Activated naive CD4-positive, alpha-beta T cell treated with anti-CD3 and anti-CD28 coated beads for 36 hours (primary cell): ENCODE measurements at places on chromosomes 2 and 18. TPM values are rescaled to one million over a fixed set of nuclear protein-coding genes. Genes with fewer than 3 reads are reported as not detected.

Gene SLC5A7
- total RNA-seq: not detected

Gene ANKRD23
- 3.3 TPM for total RNA-seq

Gene LYPD6
- not detected for total RNA-seq

Gene NR4A2
- total RNA-seq: 29.7 TPM

Gene CNRIP1
- total RNA-seq: not detected

Gene MC4R
- not detected for total RNA-seq

Gene ZNF24
- total RNA-seq: 46.8 TPM

Gene MTLN
- 110 TPM for total RNA-seq

Gene SCTR
- total RNA-seq: not detected

GRCh38 chr2:43125090-43125998, 101.1 kb downstream of the ZFP36L2 start:
- no peak for DNase-seq

DNA sequence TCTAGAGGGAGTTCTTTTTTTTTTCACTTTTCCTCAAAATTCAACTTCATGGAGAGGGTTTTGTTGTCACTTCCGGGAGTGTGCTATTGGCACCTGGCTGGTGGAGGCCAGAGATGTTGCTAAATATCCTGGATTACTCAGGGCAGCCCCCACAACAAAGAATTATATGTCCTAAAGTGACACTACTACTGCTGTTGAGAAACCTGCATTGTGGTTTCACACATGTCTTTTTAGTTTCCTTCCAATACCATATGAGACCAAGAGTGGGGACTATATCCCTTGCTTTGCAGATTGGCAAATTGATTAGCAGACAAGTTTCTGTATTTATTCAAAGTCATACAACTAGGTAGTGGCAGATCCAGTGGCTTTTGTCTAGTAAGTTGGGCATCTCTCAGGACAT, 826.8 kb downstream of the TRIB2 start:
- DNase-seq: no peak

DNA sequence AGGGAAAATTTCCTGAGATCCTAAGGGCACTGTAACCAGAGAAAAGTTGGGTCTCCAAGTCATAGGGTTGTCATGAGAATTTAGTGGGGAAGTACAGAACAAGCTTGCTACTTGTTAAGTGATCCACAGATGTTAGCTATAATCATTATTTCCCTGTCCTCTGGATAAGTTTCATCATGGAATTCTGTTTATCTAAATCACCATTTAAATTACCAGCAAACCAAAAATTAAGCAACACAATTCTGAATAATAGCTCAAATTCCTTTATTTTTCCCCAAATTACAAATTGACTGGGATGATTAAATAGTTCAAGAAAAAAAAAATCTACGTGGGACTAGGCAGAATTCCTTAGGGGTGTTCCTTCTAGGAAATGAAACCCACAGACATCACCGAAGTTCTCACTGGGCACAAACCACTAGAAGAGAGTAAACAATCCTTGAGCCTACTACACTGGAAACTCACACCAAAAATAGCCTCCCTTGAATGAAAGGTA, 159.5 kb downstream of the COL6A3 start:
- DNase-seq: no peak

DNA sequence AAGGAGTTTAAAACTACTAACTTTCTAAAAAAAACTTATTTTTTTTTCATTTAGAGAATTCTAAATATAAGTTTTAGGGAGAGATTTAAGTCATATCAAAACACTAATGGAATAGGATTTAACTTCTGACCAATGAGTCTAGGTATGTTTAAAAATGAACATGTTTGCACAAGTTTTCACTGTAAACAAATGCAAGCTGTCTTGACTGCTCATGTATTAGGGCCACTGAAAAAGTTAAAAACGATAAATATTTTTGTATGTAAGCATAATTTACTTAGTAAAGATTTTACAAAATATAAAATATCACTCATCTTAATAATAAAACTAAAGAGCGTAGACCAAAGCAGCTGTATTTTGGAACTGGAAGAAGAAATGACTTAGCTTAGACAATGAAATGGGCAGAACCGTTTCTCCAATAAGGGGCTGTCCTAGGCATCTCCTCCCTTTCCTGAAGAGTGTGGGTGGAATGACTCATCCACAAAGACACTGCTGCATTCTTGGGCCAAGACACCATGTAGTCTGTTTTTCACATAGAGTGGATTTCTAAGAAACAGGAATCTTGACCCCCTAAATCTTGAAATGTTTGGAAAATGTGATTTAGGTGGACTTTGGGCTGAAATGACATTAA, 118.8 kb downstream of the MEP1B start:
- peak; percentile 7 for DNase-seq

- DNase-seq: no peak
Measured at GRCh38 chr18:80210312-80211083, 36.8 kb downstream of the PARD6G start.

GRCh38 chr2:120342446-120342845, 3.5 kb upstream of the INHBB start:
- no peak for DNase-seq

DNA sequence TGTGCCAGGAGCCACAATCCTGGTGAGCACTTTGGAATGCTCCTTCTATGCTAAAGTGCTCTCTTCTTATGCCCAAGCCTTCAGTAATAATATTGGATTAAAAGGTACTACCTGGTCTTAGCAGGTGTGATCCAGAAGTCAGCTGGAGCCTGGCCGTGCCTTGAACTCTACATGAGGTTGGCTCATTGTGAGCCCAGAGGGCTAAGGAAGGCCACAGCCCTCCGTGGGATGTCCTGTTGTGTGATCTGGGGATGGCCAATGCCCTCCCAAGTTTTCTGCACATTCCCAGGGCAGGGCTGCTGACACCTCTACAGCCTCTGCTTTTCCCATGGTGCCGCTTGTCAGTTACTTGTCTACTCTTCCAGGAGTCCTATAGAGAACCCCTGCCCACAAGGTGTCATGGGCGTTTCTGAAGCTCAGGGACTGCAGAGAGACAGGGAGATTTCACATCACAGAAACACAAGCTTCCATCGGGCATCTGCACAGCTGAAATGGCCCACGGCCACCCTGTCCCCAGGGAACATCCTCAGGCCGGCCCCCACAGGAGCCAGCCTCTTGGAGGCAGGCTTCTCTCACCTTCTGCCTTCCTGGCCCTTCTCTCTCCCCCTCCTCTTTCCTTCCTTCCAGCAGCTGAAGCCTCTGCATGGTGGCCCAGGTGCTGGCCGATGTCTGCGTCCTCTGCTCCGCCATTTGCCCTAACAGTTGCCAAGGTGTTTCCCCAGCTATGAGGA, 27.3 kb upstream of the GPR55 start:
- DNase-seq: no peak

- DNase-seq: no peak
Measured at GRCh38 chr2:216559625-216560156, 61.0 kb downstream of the RPL37A start.

DNA sequence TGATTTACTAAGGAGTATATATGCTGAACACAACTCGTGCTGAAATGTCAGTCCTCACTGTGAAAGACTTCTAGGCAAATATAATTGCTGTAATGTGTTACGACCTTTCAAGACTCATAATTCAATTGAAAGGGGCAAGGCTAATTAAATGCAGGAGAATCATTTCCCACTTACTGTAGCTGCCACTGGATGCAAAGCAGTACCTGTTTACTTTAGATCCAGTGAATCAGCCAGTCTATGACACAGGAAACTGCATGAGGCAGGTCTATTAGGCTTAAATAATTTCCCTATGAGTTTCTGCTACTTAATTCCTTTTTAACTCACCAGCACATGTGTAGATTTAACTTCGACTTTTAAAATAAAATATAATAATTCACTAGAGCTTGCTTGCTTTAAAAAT, 125.6 kb downstream of the CTNNA2 start:
- DNase-seq: no peak

DNA sequence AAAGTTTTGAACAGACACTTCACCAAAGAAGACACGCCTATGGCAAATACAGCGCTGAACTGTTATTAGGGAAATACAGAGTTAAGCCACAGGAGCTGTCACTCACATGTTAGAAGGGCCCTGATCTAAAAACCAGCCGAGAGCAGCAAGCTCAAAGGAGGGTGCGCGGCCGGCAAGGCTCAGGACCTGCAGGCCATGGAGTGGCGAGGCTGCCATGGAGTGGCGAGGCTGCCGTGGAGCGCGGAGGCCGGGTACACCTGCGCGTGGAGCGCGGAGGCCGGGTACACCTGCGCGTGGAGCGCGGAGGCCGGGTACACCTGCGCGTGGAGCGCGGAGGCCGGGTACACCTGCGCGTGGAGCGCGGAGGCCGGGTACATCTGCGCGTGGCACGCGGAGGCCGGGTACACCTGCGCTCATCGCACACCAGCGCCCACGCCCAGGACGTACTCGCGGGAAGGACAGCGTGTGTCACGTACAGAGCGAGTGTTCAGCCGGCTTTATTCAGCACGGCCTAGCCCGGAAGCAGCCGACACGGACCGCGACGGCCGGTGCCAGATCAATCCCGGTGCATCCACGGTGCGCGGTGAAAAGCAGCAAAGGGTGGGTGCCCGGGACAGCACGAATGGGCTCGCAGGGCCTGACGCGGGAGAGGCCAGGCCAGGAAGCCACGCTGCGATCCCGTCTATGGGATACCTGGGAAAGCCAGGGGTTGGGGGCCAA, 68.8 kb downstream of the SLC66A2 start:
- no peak for DNase-seq

GRCh38 chr18:711310-711656, 1.1 kb downstream of the ENOSF1 start:
- no peak for DNase-seq

DNA sequence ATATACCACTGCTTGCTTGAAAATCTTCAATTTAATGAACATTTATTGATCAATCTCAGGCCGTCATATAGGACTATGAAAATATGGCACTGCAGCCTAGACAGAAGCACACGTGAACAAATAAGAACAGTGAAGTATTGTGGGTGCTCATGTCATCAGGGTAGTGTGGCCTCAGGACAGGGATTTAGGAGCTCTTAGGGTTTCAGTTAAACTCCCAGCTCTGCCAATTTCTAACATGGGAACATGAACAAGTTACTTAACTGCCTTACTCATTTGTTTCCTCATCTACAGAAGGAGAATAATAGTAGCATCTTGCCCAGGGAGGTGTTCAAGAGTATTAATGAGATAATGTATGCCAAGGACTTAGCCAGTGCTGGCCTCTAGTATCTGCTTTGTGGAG, 146.0 kb upstream of the MAP3K20 start:
- no peak for DNase-seq

GRCh38 chr2:44358503-44358902, 2.8 kb downstream of the PREPL start:
- DNase-seq: peak; percentile 38

GRCh38 chr2:222523783-222524544, 99.6 kb downstream of the SGPP2 start:
- DNase-seq: no peak

DNA sequence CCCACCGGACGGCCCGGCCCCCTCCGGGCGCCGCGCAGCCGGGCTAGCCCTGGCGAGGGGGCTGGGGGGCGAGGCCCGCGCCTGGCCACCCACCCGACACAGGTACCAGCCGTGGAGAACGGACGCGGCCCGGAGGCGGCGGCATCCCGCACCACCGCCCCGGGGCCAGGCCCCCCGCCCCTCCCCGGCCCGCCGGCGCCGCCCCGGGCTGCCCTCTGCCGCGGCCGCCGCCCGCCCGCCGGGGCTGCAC, 405 bp downstream of the SOS1 start:
- DNase-seq: no peak

- DNase-seq: no peak
Measured at GRCh38 chr2:120720231-120720630, 15.4 kb upstream of the GLI2 start.

DNA sequence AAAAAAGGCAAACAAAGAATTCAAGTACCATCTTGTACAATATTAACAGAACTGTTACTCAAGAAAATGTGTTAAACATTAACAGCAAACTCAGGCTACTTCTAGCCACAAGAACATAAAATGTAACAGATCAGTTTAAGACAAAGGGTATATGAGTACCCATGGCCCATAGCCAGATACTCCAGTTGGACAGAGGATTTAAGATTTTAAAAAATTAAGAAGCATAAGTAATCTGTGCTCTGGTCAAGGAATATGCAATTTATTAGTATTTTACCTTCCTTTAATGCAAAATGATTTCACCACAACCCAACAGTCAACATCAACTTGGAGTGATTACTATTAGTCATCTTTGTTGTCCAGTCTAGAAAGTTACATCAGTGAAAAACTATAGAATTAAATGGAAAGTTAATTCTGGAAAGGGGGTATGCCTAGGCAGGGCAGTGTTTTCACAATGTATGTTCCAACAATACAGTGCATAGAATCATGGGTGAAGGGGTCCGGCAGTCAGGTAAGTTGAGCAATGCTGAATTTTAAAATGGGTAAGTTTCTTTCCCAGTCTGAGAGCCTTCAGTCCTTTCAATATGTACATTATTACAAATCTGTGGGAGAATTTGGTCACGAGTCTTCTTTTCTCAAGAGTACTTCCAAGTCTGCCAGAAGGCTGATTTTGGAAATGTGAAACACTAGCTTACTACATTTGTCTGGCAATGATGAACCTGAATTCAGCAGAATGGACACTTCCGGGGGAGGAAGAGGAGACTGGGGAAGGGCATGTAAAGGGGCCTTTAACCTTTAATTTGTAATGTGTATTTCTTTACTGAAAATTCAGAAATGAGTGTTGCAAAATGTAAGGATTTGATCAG, 34.5 kb downstream of the SFT2D3 start:
- no peak for DNase-seq

- no peak for DNase-seq
Measured at GRCh38 chr2:127411653-127412369, 6.4 kb upstream of the PROC start.

GRCh38 chr2:197851451-197851850, 47.1 kb downstream of the PLCL1 start:
- peak; percentile 52 for DNase-seq

GRCh38 chr2:25339791-25340180, 1.9 kb downstream of the DNMT3A start:
- no peak for DNase-seq

DNA sequence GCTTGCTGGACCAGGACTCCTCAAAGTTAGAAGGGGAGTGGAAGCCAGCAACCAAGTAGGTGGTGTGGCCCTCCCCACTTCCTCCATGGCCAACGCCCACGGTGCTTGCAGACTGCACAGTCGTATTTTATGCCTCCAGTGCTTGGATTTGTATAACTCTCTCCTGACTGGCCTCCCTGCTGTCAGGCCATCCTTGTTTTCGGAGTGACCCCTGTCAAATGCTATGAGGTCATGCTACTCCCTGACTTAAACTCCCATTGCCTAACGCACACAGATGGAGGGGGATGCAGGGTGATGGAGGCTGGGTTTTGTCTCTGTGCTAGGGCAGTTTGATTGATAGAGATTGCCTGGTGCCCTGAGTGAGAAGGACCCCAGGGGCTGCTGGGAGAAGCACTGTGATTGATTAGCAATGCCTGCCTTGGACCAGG, 36.1 kb downstream of the GLI2 start:
- no peak for DNase-seq

GRCh38 chr2:98242003-98242402, 104.3 kb upstream of the CNGA3 start:
- no peak for DNase-seq
